Fibroblast of skin of back (primary cell): ENCODE measurements at places on chromosomes 13 and 19.

DNA sequence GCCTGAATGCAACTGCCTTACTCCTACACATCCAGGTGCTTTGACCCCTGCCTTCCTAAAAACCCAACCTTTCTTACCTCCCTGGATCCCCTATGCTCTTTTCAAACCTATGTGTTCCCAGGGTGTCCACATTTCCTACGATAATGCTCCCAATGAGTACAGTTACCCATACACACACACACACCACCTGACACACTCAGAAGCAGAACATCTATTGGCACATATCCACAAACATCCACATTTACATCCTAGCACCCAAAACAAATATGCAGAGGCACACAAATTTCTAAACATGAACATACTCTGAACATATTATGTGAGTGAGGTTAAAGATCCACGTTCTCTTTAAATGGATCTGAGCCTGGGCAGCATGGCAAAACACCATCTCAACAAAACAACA, 22.4 kb upstream of the PLAUR start:
- DNase-seq, result no peak

DNA sequence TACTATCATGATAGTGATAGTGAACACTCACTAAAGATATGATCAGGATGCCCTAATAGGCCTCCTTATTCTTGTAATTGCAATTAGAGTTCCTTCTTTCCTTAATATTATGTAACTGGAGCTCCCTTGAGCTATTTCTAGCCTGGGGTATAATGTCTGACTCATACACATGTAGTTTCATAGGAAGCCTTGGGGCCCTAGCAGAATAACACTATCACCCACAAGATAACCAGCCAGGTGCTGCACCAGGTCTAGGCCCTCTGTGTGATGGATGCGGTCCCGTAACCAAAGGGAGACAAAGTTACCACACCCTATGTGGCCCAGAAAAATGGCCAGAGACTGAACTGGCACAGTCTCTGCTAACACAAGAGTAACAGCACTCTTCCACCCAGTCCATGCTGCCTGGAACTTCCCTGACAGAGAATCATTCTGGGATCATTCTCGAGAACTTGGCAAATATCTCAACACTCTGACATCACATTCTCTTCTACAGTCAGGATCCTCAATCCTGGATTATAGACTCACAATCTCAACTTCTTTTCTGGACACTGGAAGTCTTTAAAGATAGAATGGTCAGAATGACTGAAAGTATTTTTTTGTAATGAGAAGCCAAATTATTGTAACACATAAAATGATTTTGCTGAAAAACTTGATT, 32.6 kb upstream of the IGFL4 start:
- DNase-seq, result no peak

- DNase-seq, result no peak
Measured at GRCh38 chr13:94319501-94319900, 160.0 kb downstream of the DCT start.

DNA sequence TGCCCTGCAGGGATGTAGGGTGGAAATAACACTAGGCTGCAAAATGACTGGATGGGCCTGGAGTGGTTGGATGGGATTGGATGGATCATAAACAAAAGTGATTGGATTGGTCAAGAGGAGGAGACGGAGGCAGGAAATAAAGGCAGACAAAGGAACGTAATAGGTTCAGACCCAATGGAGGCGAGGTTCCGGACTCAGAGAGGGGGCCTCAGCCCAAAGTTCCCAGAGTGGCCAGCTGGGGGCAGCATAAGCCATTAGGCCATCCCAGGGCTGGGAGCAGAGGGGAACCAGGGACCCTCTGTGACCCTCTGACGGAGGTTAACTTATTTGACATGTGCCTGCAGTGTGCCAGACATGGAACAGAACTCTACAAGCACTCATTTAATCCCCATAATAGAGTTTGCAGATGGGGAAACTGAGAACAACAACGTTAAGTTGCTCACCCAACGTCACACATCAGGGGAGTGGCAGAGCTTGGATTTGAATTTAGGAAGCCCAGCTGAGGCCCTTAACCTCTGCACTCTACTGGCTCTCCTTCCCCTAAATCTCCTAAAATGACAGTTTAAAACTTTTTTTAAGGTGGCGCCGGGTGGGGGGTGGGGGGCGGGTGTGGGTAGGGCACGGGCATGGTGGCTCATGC, 15.3 kb upstream of the MAP1S start:
- peak; percentile 19 for DNase-seq

DNA sequence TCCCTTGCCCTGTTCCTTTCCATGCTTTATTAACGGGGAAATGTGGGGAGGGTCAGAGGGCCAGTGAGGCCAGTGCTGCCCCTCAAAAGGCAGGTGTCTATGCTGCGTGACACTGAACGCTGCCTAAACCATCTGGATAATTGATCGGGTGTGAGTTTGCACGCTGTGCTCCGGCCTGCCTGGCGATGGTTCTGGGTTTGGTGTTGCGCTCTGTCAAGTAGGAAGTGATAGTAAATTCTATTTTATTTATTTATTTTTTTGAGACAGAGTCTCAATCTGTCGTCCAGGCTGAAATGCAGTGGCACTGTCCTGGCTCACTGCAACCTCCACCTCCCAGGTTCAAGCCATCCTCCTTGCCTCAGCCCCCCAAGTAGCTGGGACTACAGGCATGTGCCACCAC, 86.5 kb downstream of the ATP11A start:
- no peak for DNase-seq

DNA sequence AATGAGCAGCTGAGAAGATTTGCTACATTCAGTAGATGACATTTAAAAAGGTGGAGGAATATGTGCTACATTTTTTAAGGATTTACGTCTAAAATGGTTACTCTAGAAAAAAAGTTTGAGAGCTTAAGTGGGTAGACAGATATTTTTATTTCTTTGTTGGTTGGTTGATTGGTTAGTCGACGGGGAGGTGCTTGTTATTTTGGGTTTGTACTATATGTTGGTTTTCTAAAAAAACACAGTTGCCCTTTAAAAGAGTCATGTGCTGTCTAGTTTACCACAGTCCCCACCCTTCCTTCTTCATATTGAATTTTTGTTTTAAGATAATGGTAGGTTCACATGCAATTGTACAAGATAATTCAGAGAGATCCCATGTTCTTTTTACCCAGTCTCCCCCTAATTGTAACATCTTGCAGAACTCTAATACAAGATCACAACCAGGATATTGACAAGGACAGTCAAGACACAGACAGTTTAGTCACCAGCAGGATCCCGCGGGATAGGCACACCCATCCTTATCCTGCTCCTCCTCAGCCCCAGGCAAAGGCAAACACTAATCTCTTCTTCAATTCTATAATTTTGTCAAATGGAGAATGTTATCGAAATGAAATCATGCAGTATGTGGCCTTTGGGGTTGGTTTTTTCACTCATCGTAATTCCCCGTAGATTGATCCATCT, 171.4 kb downstream of the FOXO1 start:
- DNase-seq, result peak; percentile 44

- DNase-seq, result peak; percentile 75
Measured at GRCh38 chr13:114111577-114111976, 20.8 kb downstream of the RASA3 start.

GRCh38 chr13:59343132-59343531, 820.6 kb downstream of the DIAPH3 start:
- DNase-seq, result no peak

GRCh38 chr13:107680115-107680514, 535.2 kb downstream of the LIG4 start:
- DNase-seq, result no peak

DNA sequence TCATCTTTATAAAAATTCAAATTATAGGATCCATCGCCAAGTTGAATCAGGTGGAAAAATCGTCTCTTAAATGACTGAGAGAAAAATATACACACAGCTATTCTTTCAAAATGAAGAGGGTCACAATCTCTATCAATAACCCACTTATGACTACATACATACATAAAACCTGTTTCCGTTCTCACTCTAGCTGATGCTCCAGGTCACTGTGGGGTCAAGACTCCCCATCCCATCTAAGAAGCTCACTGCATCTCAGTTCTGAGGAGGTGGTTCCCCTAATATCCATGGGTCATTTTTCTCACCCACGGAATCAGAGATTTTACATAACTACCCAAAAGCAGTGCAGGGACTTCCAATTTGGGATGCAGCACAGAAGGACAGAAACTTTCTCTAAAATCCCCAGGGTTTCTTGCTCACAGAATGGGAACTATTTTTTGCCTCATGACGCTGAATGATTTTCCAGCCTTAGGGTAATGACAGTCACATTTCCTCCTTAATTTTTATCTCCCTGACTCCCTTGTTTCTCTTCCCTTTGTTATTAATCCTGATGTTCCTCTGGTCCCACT, 56.8 kb downstream of the DOCK9 start:
- no peak for DNase-seq
